Bone marrow (tissue), 2 donors: ENCODE measurements at places on chromosomes 6 and 20.

DNA sequence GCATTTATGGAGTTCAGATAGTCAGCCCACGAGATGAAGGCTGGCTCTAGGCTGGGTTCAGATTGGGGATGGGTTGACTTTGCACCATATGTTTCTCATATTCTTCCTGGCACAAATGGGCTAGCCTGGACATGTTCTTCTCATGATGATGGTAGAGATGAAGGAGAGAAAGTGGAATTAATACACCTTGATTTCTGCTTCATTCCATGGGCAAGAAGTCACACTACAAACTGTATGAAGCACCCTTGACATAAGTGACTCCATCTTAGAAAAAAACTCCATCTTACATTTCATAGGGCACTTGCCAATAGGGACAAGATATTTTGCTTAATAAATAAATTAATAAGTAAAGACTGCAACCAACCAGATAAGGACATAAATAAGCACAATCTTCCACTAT is 12.0 kb upstream of the CD83 start:
- DNase-seq: no peak

DNA sequence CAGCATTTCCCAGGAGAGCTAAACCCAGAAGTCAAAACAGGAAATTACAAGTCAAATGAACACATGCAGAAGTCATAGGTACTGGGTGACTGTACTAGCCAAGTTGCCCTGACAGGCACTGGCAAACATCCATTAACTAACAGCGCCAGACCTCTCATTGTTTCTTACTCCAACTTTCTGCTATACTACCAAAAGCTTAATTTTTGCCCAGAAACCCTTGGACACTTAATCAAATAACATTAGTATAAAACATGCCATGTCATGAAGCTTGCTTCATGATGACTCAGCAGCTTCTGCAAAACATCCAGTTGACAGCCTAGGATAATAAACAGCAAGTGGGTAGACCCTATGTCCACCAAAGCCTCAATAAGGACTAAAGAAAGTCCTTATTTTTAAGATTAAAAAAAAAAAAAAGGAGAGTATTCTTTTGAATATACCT is 3.5 kb downstream of the NUP153 start:
- no peak for DNase-seq

DNA sequence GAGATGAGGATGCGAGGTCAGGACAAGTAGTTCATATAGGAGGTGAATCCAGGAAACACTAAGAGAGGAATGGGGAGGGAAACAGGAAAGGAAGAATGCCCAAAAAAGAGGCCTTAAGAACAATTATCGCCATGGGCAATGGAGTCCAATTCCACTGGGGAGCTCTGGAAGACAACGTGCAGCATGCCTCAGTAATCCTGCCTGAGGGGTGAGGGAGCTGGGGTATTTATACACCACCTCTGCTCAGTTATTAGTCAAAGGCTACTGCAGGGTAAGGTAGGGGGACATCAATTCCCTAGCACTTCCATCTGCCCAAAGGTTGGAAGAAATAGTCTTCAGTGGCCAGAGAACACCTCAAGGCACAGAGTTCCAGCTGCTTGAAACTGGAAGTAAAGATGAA is 96.4 kb downstream of the ZNF217 start:
- no peak for DNase-seq

DNA sequence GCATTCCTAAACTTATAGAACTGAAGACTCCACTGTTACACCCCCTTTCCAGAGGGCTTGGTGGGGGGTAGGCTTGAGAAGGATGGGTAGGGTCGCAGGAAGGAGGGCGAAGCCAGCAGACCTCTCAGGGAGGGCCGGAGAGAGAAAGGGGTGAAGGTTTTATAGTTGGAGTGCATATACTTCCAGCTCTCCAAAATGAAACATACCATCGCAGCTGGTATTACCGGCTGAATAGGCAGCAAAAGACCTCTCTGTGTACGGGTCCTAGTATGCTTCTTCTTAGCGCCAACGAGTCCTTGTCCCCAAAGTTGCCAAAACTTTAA is 1.0 kb upstream of the VGLL2 start:
- no peak for DNase-seq

DNA sequence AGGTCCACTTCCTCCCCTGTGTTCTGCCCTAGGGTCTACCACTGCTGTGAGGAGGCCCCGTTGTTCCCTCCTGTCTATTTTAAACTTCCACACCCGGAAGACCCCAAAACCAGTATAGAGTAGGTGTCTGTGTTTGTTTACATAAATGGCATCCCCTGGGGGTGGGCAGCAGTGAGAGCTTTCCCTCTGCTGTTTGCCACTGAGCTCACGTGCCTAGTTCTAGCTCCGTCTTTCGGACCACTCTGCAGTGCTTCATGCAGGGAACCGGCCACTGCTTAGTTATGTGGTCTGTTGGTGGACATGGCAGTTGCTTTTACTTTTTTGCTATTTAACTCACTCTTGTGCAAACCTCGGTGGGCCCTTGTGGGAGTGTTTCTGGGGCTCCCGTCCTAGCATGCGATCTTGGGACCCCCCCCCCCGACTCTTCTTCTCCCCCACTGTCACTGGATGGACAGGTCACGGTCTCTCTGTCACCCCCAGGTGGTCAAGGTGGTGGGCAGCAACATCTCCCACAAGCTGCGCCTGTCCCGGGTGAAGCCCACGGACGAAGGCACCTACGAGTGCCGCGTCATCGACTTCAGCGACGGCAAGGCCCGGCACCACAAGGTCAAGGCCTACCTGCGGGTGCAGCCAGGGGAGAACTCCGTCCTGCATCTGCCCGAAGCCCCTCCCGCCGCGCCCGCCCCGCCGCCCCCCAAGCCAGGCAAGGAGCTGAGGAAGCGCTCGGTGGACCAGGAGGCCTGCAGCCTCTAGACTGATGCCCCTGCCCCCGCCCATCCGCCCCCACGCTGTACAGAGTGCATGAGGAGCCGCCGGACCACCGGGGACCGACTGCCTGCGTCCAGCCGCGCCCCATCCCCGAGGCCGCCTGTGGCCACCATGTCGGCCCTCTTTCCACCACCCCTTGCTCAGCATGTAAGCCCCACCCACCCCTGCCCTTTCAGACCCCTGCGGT is 40.9 kb downstream of the VSTM2L start:
- no peak for DNase-seq

GRCh38 chr20:9978397-9979004 is 56.3 kb upstream of the ANKEF1 start:
- peak; percentile 45 for DNase-seq

DNA sequence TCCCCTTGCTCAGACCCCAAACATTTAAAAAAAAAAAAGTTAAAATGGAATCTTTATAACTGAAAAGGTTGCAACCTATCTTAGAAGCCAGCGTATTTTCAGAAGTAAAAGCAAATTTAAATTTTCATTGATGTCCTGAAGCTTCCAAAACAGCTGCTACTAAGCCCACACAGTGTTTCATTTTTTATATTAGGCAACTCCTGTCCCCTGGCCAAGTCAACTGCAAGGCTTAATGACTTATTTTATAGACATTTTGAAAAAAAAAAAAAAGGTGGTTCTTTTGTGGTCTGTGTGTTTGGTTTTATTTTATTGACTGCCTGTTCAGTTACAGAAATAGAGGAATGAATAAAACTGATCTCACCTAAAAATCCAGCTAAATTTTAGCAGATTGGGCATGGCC is 13.0 kb downstream of the CFAP61 start:
- no peak for DNase-seq

DNA sequence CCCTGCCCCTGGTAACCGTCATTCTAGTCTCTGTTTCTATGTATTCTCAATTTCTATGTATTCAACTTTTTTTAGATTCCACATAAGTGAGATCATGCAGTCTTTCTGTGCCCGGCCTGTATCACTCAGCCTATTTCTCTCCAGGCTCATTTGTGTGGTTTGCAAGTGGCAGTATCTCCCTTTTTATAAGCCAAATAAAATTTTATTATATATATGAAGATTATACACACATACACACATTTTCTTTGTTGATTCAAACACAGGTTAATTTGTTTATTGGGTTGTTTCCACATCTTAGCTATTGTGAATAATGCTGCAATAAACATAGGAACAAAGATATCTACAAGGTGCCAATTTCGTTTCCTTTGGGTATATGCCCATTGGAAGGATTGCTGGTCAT is 571.7 kb downstream of the DHX35 start:
- no peak for DNase-seq

- no peak for DNase-seq
Measured at GRCh38 chr6:125057392-125058246, 95.4 kb downstream of the RNF217 start.

DNA sequence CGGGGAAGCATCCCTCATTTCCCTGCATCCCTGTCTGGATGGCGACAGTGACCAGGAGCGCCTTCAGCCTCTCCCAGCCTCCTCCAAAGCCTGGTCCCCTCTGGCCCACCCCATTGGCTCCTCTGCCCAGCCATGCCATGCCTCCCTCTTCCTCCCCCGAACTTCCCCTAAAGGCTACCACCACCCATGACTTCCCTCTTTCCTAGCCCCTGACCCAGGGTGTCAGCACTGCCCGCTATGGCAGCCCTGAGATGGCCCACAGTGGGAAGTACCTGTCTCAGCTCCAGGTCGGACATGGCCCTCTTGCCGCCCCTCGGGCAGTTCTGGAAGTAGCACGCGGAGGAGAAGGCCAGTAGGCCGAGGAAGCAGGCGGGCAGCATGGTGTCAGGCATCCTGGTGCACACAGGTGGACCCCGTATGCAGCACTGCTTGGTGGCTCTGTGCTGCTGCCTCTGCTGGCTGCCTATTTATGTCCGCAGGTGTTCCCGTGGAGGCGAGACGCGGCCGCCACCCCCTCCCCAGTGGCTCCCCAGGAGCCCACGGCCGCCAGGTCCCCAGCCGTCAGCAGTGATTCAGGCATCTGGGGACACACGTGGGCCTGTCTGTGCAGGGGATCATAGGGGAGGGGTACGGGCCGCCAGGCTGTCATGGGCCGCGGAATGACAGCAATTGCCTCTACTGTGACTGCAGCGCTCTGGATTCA is at the start of gene AVP:
TSS of gene AVP (minus strand) at position 442 of the 703 bp plus-strand sequence. CDS start at position 392, 50 bp downstream.
- DNase-seq: no peak

GRCh38 chr20:45792317-45793118 is 764 bp downstream of the DNTTIP1 start:
- peak; percentile 22 for DNase-seq

DNA sequence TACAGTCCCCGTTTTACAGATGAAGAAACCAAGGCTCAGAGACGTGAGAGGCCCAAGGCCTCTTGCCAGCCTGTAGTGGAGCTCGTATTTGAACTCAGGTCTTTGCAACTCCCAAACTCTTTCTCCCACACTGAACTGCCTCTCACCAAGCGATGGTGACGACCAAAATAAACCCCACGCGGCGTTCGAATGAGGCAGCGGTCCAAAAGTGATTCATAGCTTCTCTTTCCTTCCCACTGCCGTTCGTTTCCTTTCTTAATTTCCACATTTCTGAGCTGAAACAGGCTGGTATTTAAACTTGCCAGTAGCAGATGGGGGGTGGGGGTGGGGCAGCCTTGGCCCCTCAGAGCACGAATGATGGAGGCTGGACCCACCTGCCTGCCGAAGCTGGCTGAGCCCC is 252.9 kb upstream of the KCNG1 start:
- DNase-seq: no peak

DNA sequence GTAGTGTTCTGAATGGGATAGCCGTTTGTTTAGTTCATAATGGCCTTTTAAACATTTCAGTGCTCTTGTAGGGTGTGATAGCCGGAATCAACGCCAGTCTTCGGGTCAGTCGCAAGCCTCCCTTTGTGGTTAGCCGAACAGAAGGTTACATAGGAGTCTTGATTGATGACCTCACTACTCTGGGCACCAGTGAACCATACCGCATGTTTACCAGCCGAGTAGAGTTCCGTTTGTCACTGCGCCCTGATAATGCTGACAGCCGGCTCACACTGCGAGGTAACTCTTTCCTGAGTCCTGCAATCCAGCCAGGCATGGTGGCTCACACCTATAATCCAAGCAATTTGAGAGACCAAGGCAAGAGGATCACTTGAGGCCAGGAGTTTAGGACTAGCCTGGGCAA is 20.4 kb downstream of the MTO1 start:
- DNase-seq: no peak

GRCh38 chr20:18515973-18516372 is 8.2 kb downstream of the SEC23B start:
- no peak for DNase-seq

GRCh38 chr6:143271024-143271423 is 179.5 kb downstream of the ADAT2 start:
- no peak for DNase-seq

DNA sequence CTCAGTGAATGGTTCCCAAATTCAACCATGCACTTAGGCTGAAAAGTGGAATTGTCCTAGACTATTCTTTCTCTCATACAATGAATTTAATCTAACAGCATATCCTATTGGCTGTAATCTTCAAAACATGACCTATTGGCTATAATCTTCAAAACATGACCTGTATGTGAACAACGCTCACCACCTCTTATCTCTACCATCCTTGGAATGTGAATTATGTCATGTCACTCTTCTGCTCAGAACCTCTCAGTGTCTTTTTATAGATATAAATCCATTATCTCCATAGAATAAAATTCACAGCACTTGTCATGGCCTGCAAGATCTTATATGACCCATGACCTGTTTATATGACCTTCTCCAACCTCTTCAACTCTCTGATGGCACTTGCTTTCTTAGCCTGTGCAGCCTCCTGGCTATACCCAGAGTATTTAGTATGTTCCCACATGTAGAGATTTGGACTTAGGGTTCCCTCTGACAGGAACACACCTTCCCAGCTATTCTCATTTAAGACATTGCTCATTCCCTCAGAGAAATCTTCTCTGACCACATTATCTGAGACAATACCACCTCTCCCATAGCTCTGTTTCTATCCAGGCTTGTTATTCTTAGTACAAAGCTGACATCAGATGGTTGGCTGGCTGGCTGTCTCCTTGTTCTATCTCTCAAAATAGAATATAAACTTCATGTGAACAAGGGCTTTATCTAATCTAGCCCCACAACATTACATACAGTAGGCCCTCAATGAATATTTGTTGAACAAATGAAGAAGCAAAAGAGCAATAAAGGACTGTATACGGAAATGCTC is 275.0 kb upstream of the PREP start:
- DNase-seq: no peak

DNA sequence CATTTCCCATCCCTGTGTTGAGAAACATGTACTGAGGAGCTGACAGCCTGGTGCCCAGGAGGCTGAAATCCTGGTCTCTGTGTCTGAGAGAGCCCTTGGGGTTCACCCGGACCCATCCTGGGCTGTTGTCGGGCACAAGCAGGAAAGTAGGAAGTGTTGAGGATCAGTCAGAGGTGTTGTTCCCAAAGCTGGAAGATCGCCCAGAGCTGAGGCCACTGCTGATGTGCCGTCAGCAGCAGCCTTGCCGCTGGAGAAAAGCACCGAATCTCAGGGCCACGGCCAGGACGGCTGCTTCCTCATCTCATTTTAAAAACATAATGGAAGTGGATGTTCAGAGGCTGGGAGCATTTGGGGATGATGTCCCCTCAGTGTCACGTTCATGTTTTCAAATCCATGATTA is 218.5 kb downstream of the UST start:
- DNase-seq: no peak

- DNase-seq: no peak
Measured at GRCh38 chr6:42627674-42628073, 63.8 kb downstream of the UBR2 start.

DNA sequence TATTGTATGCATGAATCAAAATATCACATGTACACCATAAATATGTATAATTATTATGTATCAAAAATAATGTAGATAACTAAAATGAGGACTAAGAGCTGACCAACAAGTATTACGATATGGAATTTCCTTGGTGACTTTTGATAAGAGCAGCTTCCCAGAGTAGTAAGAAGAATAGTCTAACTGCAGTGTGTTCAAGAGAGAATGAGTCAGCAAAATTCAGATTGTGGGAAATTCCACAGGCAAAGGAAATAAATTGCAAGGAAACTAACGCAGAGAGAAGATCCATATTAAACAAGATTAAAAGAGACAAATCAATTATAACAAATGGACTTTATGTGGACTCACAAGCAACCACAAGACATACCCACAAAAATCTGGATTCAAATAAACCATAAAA is 26.4 kb downstream of the FRK start:
- no peak for DNase-seq
